ENCODE measurements at places on chromosomes 4 and X.

- no peak for DNase-seq
Measured at GRCh38 chrX:38877366-38877765, 76.1 kb downstream of the MID1IP1 start.

DNA sequence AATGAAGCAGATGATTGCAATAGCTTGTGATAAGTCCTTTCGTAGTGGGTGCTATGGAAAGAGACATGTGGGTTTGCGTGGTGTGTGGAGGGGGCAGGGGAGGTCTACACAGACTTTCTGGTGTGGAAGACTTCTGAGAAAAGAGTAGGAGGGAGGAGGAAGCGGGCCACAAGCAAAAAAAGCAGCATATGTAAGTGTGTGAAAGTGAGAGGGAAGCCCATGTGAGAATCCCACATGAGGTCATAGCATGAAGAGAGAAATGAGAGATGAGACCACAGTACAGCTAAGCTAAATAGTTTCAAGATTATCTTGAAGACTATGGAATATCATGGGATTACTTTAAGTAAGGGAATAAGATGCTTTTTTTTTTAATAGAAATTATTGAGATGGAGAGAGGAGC is 2039.9 kb upstream of the TENM3 start:
- DNase-seq = no peak

GRCh38 chr4:184448821-184449220 is 25.5 kb downstream of the IRF2 start:
- no peak for DNase-seq

- no peak for DNase-seq
Measured at GRCh38 chr4:88567591-88567990, 24.7 kb upstream of the HERC3 start.

- DNase-seq = no peak
Measured at GRCh38 chr4:66829310-66829709, 716.0 kb downstream of the CENPC start.

- DNase-seq = no peak
Measured at GRCh38 chr4:183828125-183828524, 77.0 kb upstream of the STOX2 start.

DNA sequence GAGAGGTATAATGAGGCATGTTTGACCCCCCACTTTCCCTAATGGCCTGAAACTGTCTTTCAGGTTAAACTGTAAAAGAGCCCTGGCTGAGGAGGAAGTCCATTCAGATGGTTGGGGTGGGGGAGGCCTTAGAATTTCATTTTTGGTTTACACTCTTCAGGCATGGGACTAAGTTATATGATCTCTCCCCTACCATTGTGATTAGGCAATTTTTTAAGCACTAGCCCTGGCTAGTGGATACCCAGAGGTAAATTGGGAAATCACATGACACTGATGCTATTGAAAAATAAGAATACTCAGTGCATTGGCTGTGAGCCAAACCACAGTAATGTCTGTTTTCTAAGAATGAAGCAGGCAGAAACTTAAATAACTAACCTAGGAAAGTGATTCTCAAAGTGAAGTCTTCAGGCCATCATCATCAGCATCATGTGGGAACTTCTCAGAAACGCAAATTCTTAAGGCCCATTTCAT is 149.7 kb downstream of the RRAGB start:
- DNase-seq = peak; percentile 60

- no peak for DNase-seq
Measured at GRCh38 chr4:139017861-139018260, 2.3 kb downstream of the NOCT start.

DNA sequence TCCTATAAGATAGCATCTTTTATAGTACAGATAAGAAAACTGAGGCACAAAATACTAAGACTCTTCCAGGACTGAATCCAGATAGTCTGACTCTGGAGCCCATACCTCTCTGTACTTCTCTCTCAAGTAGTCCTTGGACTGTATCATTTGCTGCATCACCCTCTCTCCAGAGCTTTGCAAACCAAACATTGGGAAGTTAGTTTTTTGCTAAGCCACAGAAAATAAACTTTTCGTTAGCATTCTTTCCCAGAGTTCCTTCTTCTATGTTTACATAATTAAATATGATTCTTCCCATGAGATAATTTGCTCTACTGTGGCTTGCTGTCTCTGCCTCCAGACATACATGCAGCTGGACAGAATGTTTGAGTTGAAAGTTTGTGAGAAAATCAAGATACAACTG is 22.0 kb downstream of the PPEF2 start:
- DNase-seq = no peak

GRCh38 chr4:101689220-101689619 is 101.3 kb upstream of the BANK1 start:
- no peak for DNase-seq

DNA sequence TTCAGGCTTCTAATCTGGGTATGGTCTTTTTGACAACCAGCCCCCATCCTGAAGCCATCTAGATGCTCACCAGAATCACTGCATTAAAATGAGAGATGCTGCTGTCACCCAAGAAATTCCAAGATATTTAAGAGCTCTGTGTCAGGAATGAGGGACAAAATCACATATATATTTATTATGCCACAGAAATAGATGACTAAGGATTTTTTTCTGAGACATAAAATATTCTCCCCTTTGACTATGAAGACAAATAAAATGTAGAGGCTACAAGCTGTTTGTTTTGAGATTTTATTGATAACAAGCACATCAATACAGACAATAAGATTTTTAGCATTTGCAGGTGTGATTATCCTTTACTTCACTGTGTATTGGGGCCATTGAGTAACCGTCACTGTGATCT is 77.4 kb downstream of the COMMD8 start:
- no peak for DNase-seq

GRCh38 chrX:99857455-99857854 is 552.6 kb downstream of the PCDH19 start:
- no peak for DNase-seq

- DNase-seq = no peak
Measured at GRCh38 chr4:30258949-30259348, 461.2 kb upstream of the PCDH7 start.

- no peak for DNase-seq
Measured at GRCh38 chrX:150508018-150508417, 60.4 kb upstream of the MTM1 start.

Measured in Caki2 (cell line).